ENCODE measurements at places on chromosomes 6 and 20.

- DNase-seq = peak; percentile 9
Measured at GRCh38 chr6:139230391-139230840, 61.4 kb downstream of the TXLNB start.

DNA sequence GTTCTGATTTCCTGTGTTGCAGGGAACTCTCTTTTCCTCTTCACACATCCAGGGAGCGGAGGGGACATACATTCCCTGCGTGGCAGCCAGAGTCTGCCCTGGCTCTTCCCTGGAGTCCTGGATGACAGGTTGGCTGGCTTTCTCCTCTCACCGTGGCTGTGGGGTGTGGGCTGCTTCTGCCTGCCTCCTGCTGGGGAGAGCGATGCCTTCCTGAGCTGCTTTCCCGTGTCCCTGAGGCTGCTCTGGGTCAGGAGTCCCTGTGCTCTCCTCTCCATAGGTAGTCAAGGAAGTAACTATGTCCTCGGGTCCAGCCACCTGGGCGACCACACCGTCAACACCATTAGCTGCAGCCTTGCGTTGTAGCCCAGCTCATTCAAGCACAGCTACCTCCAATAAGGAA, 451.7 kb downstream of the QKI start:
- DNase-seq = no peak

GRCh38 chr6:42766163-42766670, 15.6 kb upstream of the BICRAL start:
- peak; percentile 86 for DNase-seq

- no peak for DNase-seq
Measured at GRCh38 chr6:46353528-46353927, 137.7 kb downstream of the RCAN2 start.

- DNase-seq = peak; percentile 6
Measured at GRCh38 chr6:136696238-136696637, 96.0 kb downstream of the MAP3K5 start.

GRCh38 chr20:37313546-37314091, 24.2 kb downstream of the MANBAL start:
- DNase-seq = no peak

- peak; percentile 37 for DNase-seq
Measured at GRCh38 chr6:112269114-112269513, 14.7 kb upstream of the LAMA4 start.

DNA sequence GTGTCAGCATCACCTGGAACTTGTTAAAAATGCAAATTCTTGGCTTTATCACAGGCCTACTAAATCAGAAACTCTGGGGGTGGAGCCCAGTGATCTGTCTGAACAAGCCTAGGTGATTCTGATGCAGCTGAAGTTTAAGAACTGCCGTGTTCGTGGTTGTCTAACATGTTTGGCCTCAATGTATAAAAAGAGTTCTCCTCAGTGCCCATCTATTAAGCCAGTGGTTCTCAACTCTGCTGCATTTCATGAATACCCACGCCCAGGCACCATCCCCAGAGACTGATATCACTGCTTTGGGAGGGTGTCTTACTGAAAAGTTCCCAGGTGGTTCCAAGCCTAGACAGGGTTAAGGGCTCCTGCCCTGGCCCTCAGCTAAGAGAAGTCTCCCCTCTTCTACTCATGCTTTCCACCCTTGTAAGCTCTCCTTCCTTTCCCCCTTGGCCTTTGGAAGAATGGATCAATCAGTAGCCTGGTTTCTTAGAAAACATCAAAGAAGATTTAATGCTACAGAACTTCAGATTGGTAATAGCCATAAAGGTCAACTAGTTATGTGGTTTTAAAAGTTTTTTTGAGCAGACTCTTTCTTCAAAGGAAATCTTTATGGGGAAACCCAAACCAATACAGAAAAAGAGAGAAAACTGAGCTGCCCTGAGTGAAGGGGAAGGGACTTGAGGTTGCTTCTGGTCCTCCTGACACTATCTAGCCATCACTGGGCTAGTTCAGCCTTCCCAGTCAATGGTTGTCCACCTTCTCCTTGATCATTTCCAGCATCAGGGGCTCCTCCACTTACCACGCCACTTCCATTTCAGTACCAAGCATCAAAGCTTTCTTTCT, 38.9 kb upstream of the TNFAIP3 start:
- no peak for DNase-seq

DNA sequence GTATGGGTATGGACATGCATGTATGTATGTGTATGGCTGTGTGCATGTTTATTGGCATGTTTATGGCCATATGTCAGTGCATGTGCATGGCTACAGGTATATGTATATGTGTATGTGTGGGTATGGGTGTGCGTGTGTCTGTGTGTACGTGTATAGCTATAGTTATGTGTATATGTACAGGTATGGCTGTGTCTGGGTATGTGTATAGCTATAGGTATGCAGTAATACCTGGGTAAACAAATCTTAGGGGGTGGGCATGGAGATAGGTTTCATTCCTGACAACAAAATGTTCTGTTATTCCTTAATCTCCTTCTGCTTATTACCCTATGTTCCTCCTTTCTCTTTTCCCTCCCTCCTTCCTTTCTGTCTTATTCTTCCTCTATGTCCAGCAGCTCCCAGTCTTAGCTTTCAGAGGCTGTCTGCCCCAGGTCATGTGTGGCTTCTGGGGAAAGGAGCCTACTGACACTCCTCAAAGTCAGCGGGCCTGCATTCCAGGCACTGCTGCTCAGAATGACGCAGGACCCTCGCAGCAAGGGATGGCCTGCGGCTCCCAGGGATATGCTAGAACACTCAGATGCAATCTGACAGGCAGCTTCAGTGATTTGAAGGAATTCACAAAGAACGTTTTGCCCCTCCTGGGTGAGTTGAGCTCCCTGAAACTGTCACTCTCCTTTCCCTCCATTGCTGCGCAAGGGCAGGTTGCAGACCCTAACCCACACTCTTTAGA, 139.3 kb upstream of the PHACTR1 start:
- DNase-seq = peak; percentile 28

GRCh38 chr6:111894272-111894671, 21.0 kb upstream of the FYN start:
- peak; percentile 86 for DNase-seq

DNA sequence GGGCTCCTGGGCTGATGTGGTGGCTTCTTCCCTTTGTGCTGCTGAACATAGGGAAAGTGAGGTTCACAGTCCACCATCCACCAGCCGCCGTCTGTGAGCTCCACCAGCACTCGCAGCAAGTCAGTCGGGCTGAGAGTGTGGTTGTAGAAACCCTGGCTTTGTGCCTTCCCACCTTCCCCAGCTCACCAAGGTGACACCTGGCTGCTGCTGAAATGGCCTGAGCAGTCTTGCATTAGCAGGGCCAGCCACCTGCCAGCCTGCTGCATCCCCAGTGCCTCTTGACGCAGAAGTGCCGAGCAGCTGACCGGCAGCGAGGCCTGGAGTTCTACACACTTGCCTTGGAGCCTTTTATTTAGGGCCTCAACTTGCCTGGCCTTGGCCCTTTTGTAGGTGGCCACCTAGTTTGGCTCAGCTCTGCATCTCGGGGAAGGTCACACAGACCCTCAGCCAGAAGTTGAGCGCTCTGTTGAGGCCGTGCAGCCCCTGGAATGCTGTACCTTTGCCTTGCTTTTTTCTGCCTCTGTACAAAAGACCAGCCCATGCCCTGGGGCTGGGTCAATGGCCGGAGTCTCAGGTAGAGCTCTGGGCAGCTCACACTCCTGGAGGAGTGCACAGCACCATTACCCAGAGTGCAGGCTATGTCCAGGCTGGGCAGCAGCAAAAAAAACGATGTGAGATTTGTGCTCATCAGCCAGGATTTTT, 76.5 kb downstream of the PTPN1 start:
- no peak for DNase-seq

DNA sequence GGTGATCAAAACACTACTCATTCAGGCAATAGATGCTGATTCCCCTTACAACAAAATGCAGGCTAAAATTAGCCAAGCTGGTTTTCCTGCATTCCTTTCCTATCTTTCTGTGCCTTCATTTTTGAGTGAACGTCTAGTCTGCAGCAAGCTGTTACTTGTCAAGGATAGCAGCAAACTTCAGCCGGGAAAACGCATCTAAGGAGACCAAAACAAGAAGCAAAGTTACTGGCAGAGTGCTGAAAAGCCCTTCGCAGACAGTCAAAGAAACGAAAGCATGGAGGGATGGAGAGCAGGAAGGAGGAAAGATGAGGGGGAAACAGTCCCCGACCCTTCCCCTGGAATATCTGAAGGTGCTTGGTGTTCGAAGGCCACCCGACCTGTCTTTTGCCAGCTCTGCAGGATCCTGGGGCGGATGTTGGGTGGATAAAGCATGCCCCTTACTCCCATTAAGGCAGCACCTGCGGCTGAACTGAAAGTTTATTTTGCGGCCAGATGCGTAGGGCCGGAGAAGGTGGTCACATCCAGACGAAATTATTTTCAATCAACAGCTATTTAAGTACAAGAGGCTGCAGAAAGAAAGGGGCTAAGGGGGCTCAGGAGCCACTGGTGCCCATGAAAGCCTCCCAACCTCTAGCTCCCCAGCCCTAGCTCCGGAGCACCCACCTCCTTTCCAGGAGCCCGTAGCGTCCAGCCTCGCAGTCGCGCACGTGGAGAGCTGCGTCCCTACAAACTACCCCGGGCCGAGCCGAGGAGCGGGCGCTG, 538 bp downstream of the FERMT1 start:
- DNase-seq = peak; percentile 35

DNA sequence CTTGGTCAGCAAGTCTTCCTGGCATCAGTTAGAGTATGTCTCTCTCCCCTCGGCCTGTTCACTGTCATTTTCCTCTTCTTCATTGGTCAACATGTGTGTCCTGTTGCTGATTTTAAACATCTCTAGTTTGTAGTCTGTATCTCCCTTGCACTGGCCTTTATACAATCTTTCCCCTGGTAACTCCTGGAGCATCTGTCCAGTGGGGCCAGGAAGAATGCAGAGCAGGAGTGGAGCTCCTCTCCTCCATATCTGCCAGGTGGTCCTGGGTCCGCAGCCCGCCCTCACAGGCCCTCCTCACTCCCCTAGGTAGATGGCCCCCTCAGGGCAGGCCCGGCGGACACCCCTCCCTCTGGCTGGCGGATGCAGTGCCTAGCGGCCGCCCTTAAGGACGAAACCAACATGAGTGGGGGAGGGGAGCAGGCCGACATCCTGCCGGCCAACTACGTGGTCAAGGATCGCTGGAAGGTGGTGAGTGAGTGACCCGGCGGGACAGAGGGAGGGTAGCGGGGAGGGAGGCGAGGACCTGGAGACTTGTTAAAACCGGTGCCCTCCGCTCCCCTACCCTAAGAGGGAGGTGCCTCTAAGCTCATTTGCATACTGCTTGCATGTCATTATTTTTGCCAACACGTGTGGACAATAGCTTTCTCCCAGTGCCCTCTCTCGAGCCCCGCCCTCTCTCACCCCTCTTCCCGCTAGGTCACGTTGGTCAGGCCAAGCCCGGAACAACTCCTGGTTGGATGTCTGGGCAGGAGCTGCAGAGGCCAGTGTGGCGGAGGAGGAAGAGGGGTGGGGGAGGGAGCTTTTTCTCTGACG, 3.2 kb downstream of the TTBK1 start:
- no peak for DNase-seq

- DNase-seq = no peak
Measured at GRCh38 chr20:62745952-62746288, 37.3 kb downstream of the NTSR1 start.

Measured in EL (cell line).